ACHN (cell line): ENCODE measurements at places on chromosomes 12 and 14.

DNA sequence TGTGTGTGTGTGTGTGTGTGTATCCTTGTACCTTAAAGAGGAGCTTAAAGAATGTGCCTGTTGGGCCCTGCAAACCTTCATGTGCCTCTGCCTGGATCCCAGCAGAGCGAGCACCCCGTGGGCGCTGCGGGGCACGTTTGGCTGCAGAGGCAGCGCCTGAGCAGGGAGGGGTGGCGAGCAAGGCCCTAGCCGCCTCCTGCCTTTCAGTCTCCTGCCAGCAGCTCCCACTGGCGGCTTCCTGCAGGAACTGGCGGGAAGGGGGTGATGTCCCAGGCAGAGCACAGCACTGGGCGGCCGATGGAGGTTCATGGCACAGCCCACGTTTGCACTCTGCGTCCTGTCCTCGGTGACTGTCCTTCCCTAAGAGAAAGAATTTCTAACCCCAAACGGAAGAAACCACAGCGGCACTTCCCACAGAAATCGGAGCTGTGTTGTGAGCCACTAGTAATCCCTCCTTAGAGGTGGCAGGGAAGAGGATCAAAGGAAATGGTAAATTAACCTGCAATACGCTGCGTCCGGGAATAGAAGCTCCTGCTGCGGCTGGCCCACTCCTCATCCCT is 19.8 kb downstream of the ZBTB42 start:
- no peak for DNase-seq

GRCh38 chr14:93857081-93857480 is 68.8 kb upstream of the PRIMA1 start:
- no peak for DNase-seq

GRCh38 chr14:88242446-88242845 is 80.6 kb downstream of the KCNK10 start:
- no peak for DNase-seq

GRCh38 chr14:39731912-39732311 is 299.7 kb upstream of the FBXO33 start:
- peak; percentile 32 for DNase-seq

- peak; percentile 89 for DNase-seq
Measured at GRCh38 chr14:103910262-103910935, 17.9 kb upstream of the TDRD9 start.

DNA sequence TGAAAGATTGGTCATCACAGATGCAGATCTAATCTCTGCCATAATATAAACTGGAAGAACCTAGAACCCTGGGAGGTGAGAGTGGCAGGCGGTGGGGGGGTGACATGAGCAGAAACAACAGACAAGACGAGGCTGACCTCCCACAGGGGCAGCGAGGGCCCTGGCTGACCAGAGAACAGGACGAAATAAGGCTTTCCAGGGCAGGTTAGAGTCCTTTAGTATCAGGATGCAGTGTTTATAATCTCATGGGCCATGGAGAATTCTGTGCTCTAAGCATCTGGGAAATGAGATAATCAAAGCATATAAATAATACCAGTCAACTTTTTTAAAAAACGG is 102.7 kb upstream of the BCL2L14 start:
- no peak for DNase-seq

- no peak for DNase-seq
Measured at GRCh38 chr14:104037903-104038302, 47.6 kb upstream of the ASPG start.

DNA sequence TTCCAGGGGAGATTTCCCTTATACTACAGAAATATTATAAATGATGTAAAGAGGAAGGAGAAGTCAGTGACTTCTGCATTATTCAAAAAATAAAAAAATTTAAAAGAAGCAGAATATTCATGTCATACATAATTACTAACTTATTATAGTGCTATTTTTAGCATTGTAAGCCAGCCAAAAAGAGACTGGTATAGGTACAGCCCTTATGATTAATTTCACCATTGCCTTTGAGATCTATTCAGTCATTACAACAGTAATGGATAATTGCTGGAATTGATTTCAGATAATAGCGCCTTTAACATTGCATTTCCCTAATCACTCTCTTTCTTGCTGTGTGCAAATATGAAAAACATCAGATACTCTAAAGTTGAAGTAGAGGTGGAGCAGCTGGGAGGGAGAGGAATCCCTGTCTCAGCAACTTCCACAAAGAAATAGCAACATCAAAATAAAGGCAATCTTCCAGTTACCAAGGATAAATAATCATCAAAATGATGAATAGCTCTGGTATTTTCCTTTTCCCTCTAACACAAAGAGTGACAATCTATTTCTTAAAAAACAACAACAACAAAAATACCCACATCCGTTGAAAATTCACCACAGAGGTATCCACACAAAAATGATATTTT is 71.8 kb upstream of the OVCH1 start:
- DNase-seq, result no peak

GRCh38 chr14:100610511-100611217 is 23.4 kb upstream of the BEGAIN start:
- no peak for DNase-seq

GRCh38 chr12:64077922-64078321 is 144.2 kb downstream of the KICS2 start:
- peak; percentile 49 for DNase-seq

DNA sequence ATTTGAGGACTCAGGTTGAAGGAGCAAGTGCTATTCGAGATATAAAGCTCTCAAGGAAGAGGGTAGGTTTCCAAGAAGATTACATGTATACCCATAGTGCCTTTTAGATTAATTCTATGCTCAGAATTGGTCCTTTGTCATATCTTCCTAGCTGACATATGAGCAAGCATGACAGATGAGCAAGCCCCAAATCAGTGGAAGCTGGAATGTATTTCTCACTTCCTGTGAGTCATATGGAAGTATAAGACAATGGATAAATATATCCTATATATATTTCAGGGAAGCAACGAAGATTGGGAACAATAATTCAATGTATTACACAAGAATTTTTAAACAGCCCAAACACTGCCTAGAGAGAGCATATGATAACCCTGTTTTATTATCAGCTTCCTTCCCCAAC is 674.1 kb upstream of the ATXN7L3B start:
- peak; percentile 12 for DNase-seq

- peak; percentile 51 for DNase-seq
Measured at GRCh38 chr12:60194678-60195077, 598.8 kb downstream of the SLC16A7 start.

DNA sequence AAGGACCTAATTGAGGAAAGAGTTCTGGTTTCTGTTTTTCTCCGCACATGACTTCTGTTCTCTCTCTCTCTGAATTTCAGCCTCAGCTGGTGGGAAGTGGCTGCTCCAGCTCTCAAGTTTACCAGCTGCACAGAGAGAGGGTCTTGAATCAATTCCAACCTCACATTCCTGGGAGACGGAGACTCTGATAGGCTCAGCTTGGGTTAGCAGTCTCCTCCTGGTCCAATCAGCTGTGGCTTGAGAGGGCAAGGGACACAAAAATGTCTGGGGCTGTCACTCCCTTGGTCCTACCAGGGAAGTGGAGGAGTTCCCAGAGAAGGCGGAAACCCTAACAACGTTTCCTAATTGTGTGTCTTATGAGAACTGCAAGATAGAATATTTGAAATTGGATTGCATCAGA is 7.0 kb downstream of the CCDC63 start:
- DNase-seq, result no peak

- DNase-seq, result no peak
Measured at GRCh38 chr12:16168078-16168477, 109.4 kb downstream of the SLC15A5 start.

GRCh38 chr12:124921200-124922031 is 7.0 kb upstream of the UBC start:
- peak; percentile 70 for DNase-seq

- no peak for DNase-seq
Measured at GRCh38 chr14:103521438-103521950, 1.1 kb downstream of the CKB start.

GRCh38 chr12:24470050-24470449 is 478.9 kb downstream of the BCAT1 start:
- no peak for DNase-seq

- DNase-seq, result no peak
Measured at GRCh38 chr14:104477117-104477623, 102.4 kb upstream of the C14orf180 start.

DNA sequence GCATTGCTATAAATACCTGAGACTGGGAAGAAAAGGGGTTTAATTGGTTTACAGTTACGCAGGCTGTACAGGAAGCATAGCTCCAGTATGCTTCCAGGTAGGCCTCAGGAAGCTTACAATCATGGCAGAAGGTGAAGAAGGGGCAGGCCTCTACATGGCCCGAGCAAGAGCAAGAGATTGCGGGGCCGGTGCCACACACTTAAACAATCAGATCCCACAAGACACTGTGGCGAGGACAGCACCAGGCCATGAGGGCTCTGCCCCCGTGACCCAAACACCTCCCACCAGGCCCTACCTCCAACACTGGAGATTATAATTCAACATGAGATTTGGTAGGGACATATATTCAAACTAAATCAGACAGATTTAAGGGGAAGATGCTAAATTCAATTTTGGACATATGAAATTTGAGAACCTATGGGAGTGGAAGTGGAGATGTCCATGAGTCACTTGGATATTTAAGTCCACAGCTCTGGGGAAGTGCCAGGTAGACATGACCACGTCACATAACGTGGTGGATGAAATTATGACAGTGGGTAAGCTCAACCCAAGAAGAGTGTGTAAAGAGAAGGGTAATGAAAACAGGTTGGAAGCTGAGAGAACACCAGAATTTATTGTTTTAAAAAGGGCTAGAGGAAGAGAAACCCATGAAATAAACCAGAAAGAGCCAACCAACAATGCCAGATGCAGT is 1.5 kb upstream of the LTA4H start:
- no peak for DNase-seq

DNA sequence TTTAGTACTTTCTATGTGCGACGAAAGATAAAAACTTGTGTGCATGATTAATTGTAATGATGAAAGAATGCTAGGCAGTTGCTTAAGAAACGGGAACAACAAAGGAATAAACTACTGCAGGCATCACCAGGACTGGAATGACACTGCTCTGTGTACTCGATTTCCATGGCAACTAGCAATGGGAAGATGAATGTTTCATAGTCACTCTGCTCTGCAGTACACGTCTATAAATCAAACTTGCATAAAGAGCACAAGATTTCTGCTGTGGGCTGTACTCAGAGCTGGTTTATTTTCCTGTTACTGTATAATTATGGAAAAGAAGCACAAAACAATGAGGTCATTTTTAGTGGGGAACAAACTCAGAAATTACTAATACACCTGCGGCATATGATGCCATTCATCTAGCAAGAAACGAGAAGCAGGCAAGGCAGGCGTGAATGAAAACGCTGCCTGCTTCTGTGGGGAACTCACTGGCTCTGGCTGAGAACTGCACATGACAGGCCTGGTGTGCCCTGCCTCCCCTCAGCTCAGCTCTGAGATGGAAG is 41.8 kb downstream of the EFCAB11 start:
- DNase-seq, result peak; percentile 54

DNA sequence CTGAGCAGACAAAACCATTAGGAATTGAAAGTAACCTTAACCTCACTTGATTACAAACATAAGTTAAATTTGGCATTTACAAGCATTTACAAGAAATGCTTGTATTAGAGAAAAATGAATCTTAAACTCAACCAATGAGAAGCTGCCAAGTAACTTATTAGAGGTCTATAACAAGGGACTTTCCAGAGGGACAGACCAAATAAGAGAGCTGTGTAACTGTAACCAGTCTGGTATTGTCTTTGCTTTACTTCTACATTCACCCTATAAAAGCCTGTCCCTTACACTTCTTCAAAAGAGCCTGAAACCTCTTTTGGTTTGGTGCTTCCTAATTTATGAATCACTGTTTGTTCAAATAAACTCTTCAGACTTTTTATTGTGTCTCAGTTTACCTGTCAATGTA is 450.0 kb upstream of the FAR2 start:
- no peak for DNase-seq

DNA sequence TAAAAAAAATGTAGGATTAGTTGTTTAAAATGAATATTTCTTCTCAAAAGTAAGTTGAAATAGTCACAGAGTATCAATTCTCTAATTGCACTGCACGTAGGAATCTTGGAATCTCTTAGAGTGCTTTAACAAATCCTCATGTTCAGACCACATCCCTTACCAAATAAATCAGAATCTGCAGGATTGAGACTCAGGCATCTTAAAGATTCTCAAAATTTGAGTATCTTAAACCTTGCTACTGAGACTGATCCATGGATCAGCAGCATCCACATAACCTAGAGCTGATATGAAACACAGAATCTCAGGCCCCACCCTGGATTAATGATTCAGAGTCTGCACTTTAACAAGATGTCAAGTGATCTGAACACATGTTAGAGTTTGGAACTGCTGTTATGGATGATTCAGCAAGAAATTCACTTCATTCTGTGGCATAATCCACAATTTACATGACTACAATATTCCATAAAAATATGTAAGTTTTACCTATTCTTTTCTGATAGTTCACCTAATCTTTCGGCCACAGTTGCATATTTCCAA is 58.7 kb downstream of the ADAMTS20 start:
- no peak for DNase-seq

GRCh38 chr12:46908936-46909635 is 83.3 kb upstream of the SLC38A4 start:
- DNase-seq, result no peak

DNA sequence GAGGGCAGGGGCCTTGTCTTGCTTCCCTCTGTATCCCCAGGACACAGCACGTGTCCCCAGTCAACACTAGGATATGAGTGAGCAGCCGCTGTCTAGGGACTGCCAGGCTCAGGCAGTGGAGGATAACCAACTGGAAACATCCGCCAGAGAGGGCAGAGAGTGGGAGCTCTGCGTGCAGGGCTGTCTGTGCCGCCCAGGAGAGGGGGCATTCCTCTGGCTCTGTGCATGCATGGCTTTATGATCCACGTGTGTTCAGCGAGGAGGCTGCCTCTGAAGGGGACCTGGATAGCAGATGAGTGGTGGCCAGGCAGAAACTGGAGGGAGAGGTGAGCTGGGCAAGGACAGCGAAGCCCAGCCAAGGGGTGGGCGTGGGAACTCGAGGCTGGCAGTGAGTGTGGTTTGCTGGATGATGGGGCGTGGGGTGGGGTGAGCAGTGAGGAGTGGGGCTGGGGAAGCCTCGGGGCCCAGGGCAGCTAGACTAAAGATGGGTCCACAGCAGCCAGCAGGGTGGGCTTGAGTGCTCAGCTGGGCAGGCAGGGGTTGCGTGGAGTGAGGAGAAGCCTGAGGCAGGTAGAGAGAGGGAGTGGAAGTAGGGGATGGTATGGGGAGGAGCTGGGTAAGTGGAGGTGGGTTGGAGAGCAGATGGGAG is 72.9 kb downstream of the PRIMA1 start:
- no peak for DNase-seq

DNA sequence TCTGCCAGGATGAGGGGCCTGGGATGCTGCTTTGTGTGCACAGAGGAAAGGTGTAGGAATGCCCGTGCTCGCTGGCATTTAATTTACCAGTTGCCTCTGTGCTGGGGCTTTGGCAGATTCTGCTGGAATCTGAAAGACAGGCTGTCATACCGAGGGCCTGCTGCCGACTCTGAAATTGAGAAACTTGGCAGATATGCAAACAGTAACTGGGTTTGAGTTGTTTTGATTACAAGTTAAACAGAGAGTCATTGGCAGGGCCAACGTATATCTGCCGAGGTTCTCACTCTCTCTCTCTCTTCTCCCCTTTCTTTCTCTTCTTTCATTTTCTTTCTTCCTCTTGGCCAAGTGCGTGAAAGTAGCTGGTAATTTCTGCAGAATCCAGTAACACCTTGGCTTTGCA is 618.7 kb downstream of the VRK1 start:
- DNase-seq, result no peak
